ENCODE measurements at places on chromosomes 5 and 9. TPM values are rescaled to one million over a fixed set of nuclear protein-coding genes. Genes with fewer than 3 reads are reported as not detected.

DNA sequence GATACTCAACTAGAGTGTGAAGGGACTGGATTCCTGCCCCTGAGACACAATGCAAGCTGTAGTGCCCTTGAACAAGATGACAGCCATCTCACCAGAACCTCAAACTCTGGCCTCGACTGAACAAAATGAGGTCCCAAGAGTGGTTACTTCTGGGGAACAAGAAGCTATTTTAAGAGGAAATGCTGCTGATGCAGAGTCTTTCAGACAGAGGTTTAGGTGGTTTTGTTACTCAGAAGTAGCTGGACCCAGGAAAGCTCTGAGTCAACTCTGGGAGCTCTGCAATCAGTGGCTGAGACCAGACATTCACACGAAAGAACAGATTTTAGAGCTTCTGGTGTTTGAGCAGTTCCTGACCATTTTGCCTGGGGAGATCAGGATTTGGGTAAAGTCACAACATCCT lies 2.4 kb downstream of the ZNF483 start:
- peaks cover 19% of the 10 kb centered on the region for H3K4me1 ChIP-seq
- no peaks in the 10 kb centered on the region for H3K27me3 ChIP-seq
- no peak overlapping the region for H3K4me3 ChIP-seq
- no peak overlapping the region for H3K27ac ChIP-seq

- no peaks in the 10 kb centered on the region for H3K27me3 ChIP-seq
- H3K27ac ChIP-seq, result no peak overlapping the region
- no peak overlapping the region for H3K4me3 ChIP-seq
- no peaks in the 10 kb centered on the region for H3K36me3 ChIP-seq
- no peaks in the 10 kb centered on the region for H3K4me1 ChIP-seq
These were observed 92.1 kb downstream of the PBX3 start for GRCh38 chr9:125839317-125839716.

DNA sequence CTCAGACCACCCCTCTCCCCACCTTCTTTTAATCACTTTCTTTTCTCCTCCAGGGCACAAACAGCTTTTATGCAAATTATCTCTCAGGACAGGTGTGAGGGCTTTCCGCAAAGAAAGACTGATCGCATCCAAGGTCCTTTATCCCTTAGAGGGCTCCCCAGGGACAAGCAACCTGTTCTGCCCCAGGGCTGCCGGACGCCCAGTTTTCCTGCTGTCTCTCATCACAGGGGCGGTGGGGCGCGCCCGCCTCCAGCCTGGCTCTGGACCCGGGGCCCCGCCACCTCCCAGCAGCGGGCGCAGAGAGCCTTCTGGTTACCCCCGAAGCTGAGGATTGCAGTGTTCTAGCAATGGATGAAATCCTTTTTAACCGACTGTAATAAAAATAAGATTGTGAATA lies 266.1 kb downstream of the CWC27 start:
- DNase-seq, result no peak
- peaks cover 30% of the 10 kb centered on the region for H3K4me1 ChIP-seq
- peak overlapping the region; percentile 71 for H3K4me3 ChIP-seq
- H3K36me3 ChIP-seq, result no peaks in the 10 kb centered on the region
- H3K27me3 ChIP-seq, result no peaks in the 10 kb centered on the region

- H3K4me3 ChIP-seq, result no peak overlapping the region
- H3K4me1 ChIP-seq, result no peaks in the 10 kb centered on the region
- no peaks in the 10 kb centered on the region for H3K36me3 ChIP-seq
These were observed 251.8 kb downstream of the CWC27 start for GRCh38 chr5:65020492-65020891.

- no peaks in the 10 kb centered on the region for H3K36me3 ChIP-seq
- no peaks in the 10 kb centered on the region for H3K4me1 ChIP-seq
- no peak overlapping the region for H3K27ac ChIP-seq
- no peaks in the 10 kb centered on the region for H3K27me3 ChIP-seq
- no peak overlapping the region for H3K4me3 ChIP-seq
These were observed 267.2 kb downstream of the RAB3C start for GRCh38 chr5:58849921-58850667.

DNA sequence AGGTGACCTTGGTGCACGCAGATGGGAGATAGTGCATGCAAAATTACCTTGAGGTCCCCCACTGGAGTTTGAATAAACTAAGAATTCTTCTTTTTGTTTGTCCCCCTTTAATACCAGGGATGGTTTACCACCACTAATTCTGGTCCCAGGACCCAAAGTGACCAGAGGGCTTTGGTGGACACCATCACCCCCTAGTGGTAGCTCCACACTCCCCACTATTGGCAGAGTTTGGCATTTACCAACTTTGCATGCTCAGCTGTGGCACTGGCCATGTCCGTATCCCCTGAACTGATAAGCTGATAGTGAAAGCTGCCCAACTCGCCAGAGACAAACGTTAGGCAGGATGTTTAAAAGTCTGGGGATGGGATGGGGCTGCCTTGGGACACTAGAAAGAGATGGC lies 3.3 kb downstream of the ASTN2 start:
- H3K4me1 ChIP-seq, result no peaks in the 10 kb centered on the region
- no peak overlapping the region for H3K27ac ChIP-seq
- H3K27me3 ChIP-seq, result peaks cover 33% of the 10 kb centered on the region

- no peak overlapping the region for H3K27ac ChIP-seq
- no peak overlapping the region for H3K4me3 ChIP-seq
- H3K27me3 ChIP-seq, result no peaks in the 10 kb centered on the region
- no peaks in the 10 kb centered on the region for H3K36me3 ChIP-seq
These were observed 382.1 kb upstream of the CDH18 start for GRCh38 chr5:20370061-20370460.

- H3K4me1 ChIP-seq, result peaks cover 29% of the 10 kb centered on the region
- peak; percentile 18 for DNase-seq
- no peaks in the 10 kb centered on the region for H3K36me3 ChIP-seq
- H3K27ac ChIP-seq, result no peak overlapping the region
- H3K4me3 ChIP-seq, result no peak overlapping the region
- H3K27me3 ChIP-seq, result no peaks in the 10 kb centered on the region
These were observed 18.0 kb upstream of the CRB2 start for GRCh38 chr9:123337971-123338370.

- no peak for DNase-seq
- no peak overlapping the region for H3K27ac ChIP-seq
- H3K4me1 ChIP-seq, result peaks cover 54% of the 10 kb centered on the region
- peaks cover 4% of the 10 kb centered on the region for H3K36me3 ChIP-seq
- H3K4me3 ChIP-seq, result peak overlapping the region; percentile 66
These were observed 579 bp downstream of the SLC12A7 start for GRCh38 chr5:1111241-1111726.

GRCh38 chr5:107736638-107737037 lies 65.9 kb upstream of the EFNA5 start:
- H3K27ac ChIP-seq, result no peak overlapping the region
- H3K4me3 ChIP-seq, result no peak overlapping the region
- H3K27me3 ChIP-seq, result no peaks in the 10 kb centered on the region
- H3K36me3 ChIP-seq, result no peaks in the 10 kb centered on the region
- DNase-seq, result no peak
- no peaks in the 10 kb centered on the region for H3K4me1 ChIP-seq

GRCh38 chr9:129617167-129617566 lies 3.7 kb downstream of the C9orf50 start:
- H3K4me3 ChIP-seq, result no peak overlapping the region
- peaks cover 25% of the 10 kb centered on the region for H3K27me3 ChIP-seq
- H3K4me1 ChIP-seq, result peaks cover 16% of the 10 kb centered on the region
- no peak overlapping the region for H3K27ac ChIP-seq

- no peaks in the 10 kb centered on the region for H3K4me1 ChIP-seq
- H3K4me3 ChIP-seq, result no peak within 1 kb of the TSS
- no peak for DNase-seq
- no peak within 1 kb of the TSS for H3K27ac ChIP-seq
- H3K36me3 ChIP-seq, result no peaks in the 10 kb centered on the region
These were observed at the start of gene DCANP1 for GRCh38 chr5:135447298-135447929. Gene DCANP1, minus strand, starts transcription at chr5:135447348. Its CDS starts 240 bp downstream, at chr5:135447108.

- no peaks in the 10 kb centered on the region for H3K27me3 ChIP-seq
- no peaks in the 10 kb centered on the region for H3K36me3 ChIP-seq
- no peak for DNase-seq
These were observed 66.2 kb downstream of the PLPPR1 start for GRCh38 chr9:101094686-101095085.

- H3K27me3 ChIP-seq, result peaks cover 50% of the 10 kb centered on the region
- no peak overlapping the region for H3K27ac ChIP-seq
- no peaks in the 10 kb centered on the region for H3K36me3 ChIP-seq
- peaks cover 16% of the 10 kb centered on the region for H3K4me1 ChIP-seq
These were observed 738 bp downstream of the FSTL4 start for GRCh38 chr5:133611357-133612248.

GRCh38 chr9:98158071-98158831 lies 34.2 kb downstream of the CORO2A start:
- peaks cover 4% of the 10 kb centered on the region for H3K4me1 ChIP-seq
- no peak for DNase-seq
- no peak overlapping the region for H3K4me3 ChIP-seq
- no peak overlapping the region for H3K27ac ChIP-seq

DNA sequence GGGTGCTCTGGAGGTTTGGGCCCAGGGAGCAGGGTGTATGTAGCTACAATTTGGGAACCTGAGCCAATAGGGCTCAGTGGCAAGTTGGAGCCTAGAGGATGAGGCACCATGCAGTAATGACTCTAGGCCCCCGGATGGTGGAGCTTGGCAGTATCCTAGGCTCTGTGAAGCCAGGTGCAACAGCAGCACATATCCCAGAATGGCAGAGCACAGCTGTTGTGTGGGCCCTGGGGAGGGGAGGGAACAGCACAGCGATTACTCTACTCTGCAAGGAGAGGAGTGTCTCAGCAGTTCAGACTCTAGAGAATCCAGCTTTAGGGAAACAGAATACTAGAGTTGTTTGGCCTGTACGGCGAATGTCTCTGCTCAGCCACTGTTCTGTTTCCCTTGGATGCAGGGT lies 56.1 kb downstream of the LRRTM2 start:
- H3K4me1 ChIP-seq, result no peaks in the 10 kb centered on the region
- H3K4me3 ChIP-seq, result no peak overlapping the region
- no peak for DNase-seq
- H3K36me3 ChIP-seq, result no peaks in the 10 kb centered on the region
- no peak overlapping the region for H3K27ac ChIP-seq

DNA sequence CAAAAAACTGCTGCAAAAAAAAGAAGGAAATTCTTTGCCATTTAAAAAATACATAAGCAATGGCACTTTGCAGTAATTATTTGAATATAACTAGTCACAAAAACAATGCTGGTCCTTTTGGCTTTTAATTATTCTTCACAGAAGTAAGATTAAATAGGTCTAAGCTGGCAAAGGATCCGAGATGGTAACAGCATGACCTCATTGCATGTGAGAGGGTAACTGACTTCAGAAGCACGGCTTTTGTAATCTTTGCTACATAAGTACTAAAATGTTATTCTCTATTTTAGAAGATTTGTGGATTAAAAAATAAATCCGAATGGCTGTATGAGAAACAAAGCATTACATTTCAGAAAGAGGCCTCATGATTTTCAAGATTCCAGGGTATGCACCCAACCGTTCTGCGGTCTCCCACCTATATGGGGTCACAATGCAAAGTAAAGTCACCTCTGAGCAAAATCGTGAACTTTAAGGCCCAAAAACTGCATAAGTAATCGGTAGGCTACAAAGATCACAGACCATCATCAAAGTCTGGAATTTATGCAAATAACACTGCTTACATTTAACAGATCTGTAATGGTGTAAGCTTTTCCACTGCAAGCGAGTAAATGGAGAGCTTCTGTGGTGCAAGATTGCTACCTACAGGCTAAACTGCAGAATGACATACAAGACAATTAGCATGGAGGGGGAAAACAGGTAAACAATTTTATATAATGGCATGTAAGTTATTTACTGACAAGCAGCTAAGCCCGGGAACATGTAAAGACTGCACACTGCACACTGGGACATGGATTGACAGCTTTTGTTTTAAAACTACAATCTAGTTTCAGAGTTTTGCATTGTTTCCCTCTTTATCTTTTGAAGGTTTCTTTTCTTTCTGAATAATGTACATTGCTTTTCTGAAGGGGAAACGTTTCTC lies 231.6 kb downstream of the SLF1 start:
- H3K27ac ChIP-seq, result no peak overlapping the region
- no peaks in the 10 kb centered on the region for H3K27me3 ChIP-seq
- H3K4me1 ChIP-seq, result no peaks in the 10 kb centered on the region
- no peak for DNase-seq
- H3K4me3 ChIP-seq, result no peak overlapping the region

DNA sequence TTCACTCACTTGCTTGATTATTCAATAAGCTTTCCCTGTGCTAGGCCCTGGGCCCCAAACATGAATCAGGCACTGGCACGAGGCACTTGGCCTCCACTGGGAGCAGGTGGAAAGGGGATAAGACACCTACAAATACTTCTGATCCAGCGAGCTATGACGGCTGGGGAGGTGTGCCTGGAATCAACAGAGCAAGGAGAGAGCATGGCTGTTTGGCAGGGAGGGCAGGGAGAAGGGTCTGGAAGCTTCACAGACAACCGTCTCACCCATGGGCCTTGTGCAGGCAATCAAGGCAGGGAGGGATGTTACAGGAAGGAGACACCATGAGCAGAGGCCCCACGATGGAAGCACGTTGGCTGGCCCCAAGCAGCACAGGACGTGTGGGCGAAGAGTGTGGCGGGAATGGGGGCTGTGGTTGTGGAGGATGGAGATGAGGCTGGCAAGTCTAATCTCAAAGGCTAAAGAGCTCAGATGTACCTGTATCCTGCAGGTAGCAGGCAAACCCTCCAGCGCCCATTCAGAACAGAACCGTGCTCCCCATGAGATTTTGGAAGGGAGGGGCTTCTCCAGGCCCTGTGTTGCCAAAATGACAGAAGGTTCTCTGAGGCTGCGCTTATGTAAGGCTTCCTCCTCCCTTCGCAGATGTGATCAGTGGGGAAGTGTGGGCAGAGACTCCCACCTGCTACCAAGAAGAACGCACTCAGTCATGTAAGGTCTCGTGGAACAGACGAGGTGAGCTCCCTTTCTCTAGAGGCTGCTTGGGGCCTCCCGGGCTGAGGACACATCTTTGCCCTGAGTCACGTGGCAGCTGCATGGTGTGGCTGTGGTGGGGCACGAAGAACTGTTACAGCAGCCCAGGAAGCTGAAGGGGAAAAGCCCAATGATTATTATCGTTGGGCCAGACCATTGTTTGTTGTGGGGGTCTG lies 189.7 kb downstream of the DAB2IP start:
- no peaks in the 10 kb centered on the region for H3K4me1 ChIP-seq
- no peak for DNase-seq
- no peak overlapping the region for H3K27ac ChIP-seq
- no peak overlapping the region for H3K4me3 ChIP-seq
- H3K36me3 ChIP-seq, result no peaks in the 10 kb centered on the region

DNA sequence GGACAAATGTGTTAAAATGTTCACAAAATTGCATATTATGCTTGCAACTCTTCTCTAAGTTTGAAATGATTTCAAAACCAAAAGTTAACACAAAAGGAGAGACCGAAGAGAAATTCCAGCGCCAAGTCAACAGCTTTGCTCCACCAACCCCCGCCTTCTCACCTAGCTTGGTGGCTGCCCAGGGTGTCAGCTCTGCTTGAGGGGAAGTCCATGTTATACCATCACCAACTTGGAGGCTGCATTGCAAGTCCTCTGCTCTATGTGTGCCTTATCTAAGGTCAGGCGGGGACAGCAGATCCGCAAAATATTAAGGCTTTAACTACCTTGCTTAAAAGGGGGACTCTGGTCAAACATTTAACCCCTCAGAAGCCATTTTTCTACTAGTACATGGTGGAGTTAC lies 14.6 kb downstream of the CCNJL start:
- no peak overlapping the region for H3K4me3 ChIP-seq
- no peaks in the 10 kb centered on the region for H3K27me3 ChIP-seq
- H3K27ac ChIP-seq, result no peak overlapping the region
- H3K36me3 ChIP-seq, result no peaks in the 10 kb centered on the region
- H3K4me1 ChIP-seq, result no peaks in the 10 kb centered on the region
- peak; percentile 6 for DNase-seq

Gene SPACA9
- 0.52 TPM for total RNA-seq

Gene PCDHB14
- not detected for total RNA-seq

Gene PCDHGB3
- total RNA-seq, result 0.28 TPM

Gene TICAM2
- 0.50 TPM for total RNA-seq

Gene NEUROG1
- not detected for total RNA-seq

Gene LECT2
- total RNA-seq, result not detected

Gene S100Z
- 0.22 TPM for total RNA-seq

Gene PTPN3
- total RNA-seq, result not detected

Measured in CD4-positive, alpha-beta T cell (primary cell).